Pancreas (tissue), 10 donors: ENCODE measurements at places on chromosomes 3 and 15. TPM values are rescaled to one million over a fixed set of nuclear protein-coding genes. Genes with fewer than 3 reads are reported as not detected.

ZNF385D gene
- 1.3 TPM for polyA plus RNA-seq

TICRR gene
- not detected for polyA plus RNA-seq

- no peak for DNase-seq
Observed at GRCh38 chr3:45023675-45024074, 2.4 kb upstream of the CLEC3B start.

GRCh38 chr3:141788149-141788548, 24.9 kb downstream of the GRK7 start:
- no peak for DNase-seq

DNA sequence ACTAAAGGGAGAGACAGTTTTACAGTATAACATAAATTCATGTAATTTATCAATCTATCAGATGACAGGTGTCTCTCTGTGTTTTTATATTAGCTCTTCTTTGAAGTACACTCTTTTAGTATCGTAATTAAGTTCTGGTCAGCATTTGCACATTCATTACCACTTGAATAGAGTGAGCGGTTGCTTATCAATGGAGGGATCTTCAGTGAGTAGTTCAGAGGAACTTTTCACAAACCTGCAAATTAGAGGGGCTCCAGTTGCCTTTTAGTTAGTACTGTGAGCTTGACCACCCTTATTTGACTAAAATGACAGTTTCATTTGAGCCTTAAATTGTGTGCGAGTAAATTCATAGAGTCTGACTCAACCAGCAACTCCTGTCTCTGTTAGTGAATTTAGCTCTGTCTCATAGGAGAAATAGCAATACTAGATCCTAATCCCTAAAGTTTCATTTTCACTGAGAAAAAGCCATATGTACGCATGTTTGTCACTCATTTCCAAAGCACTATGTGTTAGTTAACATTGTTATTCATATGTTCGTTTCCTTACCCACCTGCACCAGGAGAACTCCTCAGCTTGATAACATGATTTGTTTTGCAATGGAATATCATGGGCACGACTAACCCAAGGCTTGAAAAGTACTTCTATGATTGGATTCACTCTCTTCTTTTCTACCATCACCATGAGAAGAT, 57.5 kb upstream of the ZBED2 start:
- no peak for DNase-seq

DNA sequence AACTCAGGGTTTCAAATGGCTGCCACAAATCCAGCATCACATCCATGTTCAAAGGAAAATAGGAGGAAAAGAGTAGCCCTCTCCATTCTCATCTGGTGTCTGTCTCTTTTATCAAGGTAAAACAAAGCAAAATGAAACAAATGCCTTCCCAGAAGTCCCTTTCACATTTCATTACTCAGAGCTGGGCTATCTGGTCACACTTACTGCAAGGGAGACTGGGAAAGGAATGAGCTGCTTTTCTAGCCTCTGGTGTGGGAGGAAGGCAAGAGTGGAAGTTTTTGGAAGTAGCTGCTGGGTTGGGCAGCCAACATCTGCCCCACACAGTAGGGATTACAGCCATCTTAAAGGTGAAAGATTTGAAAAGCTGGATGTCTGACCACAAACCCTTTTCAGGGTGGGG, 51.8 kb downstream of the KLF15 start:
- DNase-seq, result no peak

DNA sequence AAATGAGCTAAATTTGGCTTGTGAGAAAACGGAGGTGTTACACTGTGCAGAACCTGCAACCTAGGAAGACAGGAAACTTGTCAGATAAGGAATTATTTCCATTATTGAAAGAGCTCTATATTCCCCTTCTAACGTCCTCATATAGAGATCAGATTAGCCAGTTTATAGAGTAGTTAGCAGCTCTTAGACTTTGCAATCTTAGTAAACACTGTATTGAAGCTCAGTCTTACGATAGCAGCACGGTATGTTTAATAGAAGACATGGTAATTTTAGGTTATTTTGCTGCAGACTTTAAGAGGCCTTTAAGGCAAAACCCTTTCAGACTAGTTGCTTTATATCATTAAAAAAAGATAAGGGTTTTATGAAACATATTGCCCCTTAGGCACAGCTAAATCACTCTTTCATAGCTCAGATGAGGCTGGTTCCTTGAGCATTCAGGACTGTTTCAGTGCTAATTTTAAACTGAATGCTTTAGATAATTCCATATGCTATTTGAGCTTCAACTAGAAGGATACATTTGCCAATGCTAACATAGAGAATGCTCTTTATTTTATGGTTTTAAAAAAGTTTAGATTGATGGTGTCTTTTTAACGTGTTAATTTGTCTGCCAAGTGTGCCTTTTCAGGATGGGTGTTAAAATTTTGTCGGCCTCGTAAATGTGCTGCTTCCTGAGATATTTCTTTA, 234.3 kb downstream of the PYDC2 start:
- DNase-seq, result no peak

DNA sequence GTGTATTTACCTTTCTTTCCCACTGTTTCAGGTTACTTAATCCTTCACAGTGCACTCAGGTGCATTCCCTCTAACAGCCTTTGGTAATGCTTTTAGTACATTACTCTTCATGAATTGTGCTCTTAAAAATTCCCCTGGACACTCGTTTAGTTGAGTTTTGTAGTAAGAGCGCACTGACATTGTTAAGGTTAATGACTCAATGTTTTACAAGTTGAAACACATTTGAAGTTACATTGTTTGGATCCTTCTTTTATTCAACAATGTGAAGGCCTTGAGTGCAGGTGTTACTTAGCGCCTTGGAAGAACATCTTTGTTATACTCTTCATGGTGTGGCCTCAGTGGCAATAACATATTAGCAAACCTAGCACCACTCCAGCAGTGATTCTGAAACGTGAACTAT, 739.6 kb downstream of the NAALADL2 start:
- DNase-seq, result no peak

- no peak for DNase-seq
Observed at GRCh38 chr3:77815467-77815866, 775.6 kb downstream of the ROBO2 start.

GRCh38 chr3:100879195-100879810, 113.9 kb downstream of the ABI3BP start:
- no peak for DNase-seq
